ENCODE measurements at places on chromosomes 1 and 21.

DNA sequence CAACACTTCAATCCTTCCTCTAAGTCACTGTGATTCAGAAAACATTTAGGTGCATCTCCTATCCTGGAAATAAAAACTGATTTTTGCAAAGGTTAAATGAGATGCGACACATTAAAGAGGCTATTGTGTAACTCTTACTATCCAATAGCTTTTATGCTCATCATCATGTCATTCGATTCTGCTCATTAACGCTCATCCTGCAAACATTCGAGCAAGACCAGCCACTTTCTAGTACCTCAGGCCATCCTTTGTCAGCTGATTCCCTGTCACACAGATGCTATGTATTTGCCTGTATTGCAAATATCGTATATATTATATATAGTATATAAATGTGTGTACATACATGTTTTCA is 131.6 kb downstream of the TLR5 start:
- DNase-seq = no peak

DNA sequence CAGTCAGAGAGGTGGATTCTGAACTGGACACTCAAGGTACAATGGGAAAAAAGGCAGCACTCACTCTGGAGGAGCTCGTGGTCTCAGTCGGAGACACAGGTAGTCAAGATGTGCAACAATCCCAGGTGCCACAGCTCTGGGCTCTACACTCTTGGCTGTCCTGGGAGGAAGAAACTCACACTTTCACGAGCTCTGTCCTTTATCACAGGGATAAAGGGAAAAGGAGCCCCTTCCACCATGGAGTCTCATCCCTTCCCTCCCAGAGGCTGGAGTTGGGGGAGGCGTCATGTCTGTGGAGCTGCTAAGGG is 20.3 kb downstream of the CDK18 start:
- no peak for DNase-seq

- DNase-seq = no peak
Measured at GRCh38 chr1:190847166-190847565, 369.5 kb upstream of the BRINP3 start.

DNA sequence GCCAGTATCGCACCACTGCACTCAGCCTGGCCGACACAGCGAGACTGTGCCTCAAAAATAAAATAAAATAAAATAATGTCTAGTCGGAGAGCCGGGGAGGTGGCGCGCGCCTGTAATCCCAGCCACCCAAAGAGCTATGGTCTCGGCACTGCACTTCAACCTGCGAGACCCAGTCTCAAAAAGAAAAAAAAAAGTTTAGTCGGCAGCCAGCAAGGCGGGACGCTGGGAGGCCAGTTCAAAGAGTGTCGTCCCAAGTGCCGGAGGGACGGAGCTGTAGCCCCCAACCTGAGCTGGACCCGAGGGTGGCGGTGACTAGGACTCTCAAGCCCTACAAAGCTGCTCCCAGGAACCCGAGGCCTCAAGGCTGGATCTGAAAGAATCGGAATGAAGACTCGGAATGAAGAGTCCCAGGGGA is 632 bp upstream of the FALEC start:
- DNase-seq = no peak

DNA sequence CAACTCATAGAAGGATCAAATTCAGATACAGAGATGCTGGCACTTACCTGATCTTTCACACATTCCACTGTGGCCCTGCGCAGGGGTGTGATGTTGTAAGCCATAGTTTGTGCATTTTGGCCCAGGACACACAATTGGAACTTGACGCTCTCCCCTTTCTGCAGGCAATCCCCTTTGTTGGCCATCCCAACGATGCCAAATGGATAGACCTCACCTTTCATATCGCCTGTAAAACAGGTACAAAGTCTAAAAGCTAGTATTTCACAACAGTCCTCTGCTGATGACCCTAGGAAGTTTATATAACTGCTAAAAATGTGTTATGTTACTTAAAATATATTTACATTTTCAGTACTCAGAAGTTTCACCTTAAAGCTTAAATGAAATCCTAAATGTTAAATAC is 3.9 kb upstream of the NRAS start:
- DNase-seq = no peak

GRCh38 chr1:221994274-221994698 is 252.4 kb upstream of the DUSP10 start:
- no peak for DNase-seq

DNA sequence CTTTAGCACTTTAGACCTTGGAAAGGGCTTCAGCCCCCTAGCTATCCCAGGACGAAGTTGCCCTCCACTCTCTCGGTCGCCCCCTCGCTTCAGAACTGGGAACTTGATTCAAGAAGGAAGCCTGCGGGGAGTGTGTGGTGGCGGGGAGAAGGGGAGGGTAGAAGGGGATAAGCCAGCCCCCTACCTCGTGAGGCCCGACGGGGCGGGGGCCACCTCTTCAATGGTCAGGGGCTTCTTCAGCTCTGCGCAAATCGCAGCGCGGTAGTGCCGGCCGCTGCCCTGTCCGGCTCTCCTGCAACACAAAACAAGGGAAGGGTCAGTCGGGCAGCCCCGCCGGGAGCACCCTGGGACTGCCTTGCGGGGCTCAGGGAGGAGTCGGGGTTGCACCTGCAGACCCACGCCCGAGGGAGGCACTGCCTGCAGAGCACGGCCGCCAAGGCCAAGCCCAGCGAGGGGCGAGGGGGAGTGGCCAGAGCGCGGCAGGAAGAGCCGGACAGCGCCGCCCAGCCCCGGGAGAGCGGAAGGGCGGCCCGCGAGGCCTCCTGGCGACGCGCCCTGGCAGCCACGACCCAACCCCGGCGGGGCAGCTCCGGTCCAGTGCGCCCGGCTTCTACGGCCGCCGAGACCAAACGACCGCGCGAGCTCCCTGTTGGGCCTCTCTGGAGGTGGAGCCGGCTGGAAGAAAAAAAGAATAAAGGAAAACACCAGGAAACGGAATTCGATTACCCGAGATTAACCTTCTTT is 56.2 kb upstream of the RASAL2 start:
- DNase-seq = no peak

DNA sequence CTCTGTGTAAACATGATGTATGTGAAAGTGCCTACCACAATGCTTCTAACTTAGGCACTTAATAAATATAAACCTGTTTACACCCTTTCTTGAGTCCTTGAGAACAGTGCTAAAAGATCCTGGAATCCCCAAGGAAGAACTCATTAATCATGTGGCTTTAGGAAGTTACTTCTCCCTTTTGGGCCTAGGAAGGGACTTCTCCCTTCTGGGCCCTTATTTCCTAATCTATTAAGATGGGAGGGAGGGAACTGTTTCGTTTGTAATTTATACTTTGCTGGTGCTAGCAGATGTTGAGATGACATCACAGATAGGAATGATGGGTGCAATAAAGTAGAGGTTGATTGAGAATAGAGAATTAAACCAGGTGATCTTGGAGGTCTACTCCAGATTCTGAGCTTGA is 1.2 kb downstream of the BTF3L4 start:
- DNase-seq = no peak

- DNase-seq = no peak
Measured at GRCh38 chr1:38028105-38028591, 15.6 kb downstream of the UTP11 start.

GRCh38 chr1:83818916-83819315 is 180.0 kb downstream of the TTLL7 start:
- no peak for DNase-seq

DNA sequence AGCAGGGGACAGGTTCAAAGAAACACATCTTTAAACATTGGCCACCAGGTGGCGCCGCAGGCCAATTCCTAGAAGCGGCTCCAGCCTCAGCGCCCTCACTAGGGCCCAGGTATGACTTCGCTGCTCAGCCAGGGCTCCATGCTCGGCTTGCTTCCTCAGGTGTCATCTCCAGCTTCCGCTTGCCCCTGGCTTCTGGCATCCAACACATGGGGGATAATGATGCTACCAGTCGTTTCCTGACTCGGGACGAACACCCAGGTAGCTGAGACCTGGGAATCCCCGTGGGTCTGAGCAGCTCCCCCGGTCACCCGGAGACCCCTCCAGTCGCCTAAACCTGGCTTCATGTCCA is 8.5 kb upstream of the MEX3A start:
- no peak for DNase-seq

- DNase-seq = no peak
Measured at GRCh38 chr21:43590194-43590593, 69.1 kb downstream of the HSF2BP start.

GRCh38 chr21:33308586-33309490 is 15.9 kb upstream of the IFNAR1 start:
- DNase-seq = peak; percentile 73
